Camera-type eye (tissue), 1 donor: ENCODE measurements at places on chromosomes 2 and 18. TPM values are rescaled to one million over a fixed set of nuclear protein-coding genes. Genes with fewer than 3 reads are reported as not detected.

ITGA6 gene
- total RNA-seq = 120 TPM

TLX2 gene
- total RNA-seq = 0.93 TPM

CDK15 gene
- total RNA-seq = 1.7 TPM

ARHGEF33 gene
- total RNA-seq = 3.7 TPM

SULT1C4 gene
- 39.4 TPM for total RNA-seq

RTP5 gene
- total RNA-seq = not detected

HMSD gene
- 2.8 TPM for total RNA-seq
